Stimulated activated CD4-positive, alpha-beta T cell treated with anti-CD3 and anti-CD28 coated beads, Interleukin-1b, Interleukin-23, amount 100 ng/mL, for 48 hours (primary cell): ENCODE measurements at places on chromosomes 16 and 17.

- no peak for DNase-seq
These were observed 40.7 kb downstream of the TBX4 start for GRCh38 chr17:61492759-61493526.

DNA sequence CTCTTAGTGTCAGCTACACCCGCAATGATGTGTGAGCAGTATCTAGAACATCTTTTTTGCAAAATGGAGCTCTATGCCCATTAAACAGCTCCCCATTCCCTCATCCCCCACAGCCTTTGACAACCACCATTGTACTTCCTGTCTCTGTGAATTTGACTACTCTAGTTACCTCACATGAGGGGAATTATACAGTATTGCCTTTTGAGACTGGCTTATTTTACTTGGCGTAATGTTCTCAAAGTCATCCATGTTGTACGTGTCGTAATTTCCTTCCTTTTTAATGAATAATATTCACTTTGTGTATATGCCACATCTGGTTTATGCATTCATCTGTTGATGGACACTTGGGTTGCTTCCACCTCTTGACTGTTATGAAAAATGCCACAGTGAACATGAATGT lies 23.2 kb upstream of the CCL22 start:
- no peak for DNase-seq

GRCh38 chr16:20137909-20138308 lies 64.2 kb upstream of the GPR139 start:
- DNase-seq: no peak

GRCh38 chr17:4717791-4718190 lies 7.4 kb downstream of the ARRB2 start:
- DNase-seq: no peak

- DNase-seq: peak; percentile 79
These were observed 75.9 kb upstream of the TNRC6C start for GRCh38 chr17:77882481-77883212.

DNA sequence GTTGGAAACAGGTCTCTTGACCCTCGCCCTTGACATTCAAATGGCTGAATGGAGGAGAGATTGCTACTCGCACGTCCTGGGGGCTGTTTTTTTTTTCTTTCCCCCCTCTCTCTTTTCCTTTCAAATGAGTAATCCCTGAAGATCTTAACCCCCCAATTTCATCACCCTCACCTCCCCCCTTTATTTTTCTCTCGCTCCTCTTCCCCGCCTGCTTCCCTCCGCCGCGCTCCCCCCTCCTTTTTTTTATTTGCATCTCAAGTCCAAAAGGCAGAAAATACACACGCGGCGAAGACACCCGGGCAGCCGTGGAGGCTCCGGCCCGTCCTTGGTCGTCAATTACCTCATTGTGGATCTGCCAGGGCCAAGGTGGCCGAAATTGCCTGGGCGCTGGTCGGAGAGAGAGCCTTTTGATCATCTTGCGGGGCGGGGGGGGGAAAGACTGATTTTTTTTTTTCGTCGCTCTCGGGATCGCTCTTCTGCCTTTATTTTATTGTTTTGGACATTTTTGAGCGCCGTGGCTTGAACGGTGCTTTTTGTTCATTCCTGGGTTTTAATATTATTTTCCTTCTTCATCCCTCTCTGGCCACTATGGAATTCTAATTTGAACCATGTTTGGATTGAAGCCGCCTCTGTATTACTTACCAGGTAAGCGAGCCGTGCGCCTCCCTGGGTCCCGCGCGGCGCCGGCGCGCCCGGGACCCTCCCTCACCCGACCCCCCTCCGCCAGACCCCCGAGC lies 57.2 kb upstream of the GSE1 start:
- DNase-seq: peak; percentile 13

DNA sequence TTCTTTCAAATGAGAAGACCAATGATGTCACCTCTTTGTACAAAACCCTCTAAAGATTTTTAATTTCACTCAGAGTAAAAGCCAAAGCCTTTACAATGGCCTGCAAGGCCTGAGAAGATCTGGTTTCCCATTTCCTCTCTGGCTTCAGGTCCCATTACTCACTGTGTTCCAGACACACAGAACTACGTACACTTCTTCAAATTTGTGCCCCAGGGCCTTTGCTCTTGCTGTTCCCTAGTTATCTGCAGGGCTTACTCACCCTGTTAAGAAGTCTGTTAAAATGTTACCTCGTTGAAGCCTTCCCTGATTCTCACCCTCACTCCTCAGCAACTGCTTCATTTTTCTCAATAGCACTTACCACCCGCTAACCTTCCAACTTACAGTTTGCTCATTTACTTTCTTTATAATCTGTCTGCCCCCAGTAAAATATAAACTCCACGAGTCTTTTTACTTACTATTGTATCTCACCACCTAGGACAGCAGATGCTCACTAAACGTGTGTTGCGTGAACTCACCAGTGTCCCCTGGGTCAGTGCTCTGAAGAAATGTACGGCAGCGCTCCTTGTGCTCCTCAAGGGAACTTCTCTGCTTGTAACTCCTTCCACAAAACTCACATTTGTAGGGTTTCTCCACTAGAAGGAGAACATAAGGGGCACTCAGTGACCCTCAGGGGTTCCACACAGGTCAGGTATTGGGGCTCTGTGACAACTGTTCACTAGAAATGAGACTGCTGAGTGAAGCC lies 50.2 kb downstream of the GRB7 start:
- no peak for DNase-seq

- DNase-seq: no peak
These were observed 559.0 kb upstream of the PSMD7 start for GRCh38 chr16:73737637-73738036.

DNA sequence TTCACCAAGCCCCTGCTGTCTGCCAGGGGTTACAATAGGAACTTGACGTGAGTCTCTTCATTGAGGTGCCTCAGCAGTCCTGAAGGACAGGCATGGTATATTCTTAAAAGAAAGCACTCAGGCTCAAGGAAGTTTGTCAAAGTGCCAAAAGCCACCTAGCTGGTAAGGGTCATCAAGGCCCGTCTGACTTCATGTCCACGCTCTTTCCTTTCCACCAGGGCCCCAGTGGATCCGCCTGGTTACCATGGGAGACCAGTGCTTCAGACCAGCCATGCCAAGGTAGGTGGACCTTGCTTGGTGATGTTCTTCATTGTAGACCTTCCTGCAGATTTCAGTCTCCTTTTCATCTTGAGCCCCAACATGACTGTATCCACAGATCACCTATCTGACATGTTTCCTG lies 27.6 kb upstream of the CCL1 start:
- DNase-seq: no peak

GRCh38 chr17:74404218-74404617 lies 27.7 kb upstream of the GPRC5C start:
- DNase-seq: no peak

DNA sequence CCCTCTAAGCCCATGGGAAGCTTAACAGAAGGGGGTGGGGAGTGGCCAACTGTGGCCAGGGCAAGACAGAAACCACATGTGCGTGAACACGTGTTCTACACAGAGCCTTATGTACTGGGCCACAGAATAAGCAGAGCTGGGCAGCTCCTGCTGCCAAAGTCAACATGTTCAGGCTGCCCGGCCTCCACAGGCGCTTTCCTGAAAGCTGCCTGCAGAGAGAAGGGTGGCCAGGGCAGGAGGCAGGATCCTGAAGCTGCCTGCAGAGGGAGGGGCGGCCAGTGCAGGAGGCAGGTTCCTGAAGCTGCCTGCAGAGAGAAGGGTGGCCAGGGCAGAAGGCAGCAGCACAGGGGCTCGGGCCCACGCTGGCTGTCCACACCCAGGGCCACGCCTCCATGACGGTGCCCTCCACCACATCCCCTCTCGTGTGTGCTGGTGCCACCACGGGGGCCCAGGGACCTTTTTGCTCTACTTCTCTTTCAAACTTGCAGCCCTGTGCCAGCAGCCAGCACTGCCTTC lies 79.5 kb downstream of the ANKRD11 start:
- no peak for DNase-seq

- no peak for DNase-seq
These were observed 21.0 kb upstream of the TNS4 start for GRCh38 chr17:40522250-40522960.

DNA sequence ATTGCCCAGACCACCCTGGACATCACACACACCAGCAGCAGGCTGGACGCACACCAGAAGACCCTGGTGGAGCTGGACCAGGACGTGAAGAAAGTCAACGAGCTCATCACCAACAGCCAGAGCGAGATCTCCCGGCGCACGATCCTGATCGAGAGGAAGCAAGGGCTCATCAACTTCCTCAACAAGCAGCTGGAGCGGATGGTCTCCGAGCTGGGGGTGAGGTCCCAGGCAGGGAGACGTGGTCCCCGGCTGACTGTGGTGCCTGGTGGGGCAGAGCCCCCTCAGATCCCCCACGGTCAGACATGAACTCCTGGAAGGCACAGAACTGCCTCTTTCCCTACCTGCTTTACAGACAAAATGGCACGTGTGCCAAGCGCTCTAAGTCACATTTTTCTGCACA lies 16.6 kb upstream of the GAA start:
- DNase-seq: no peak

DNA sequence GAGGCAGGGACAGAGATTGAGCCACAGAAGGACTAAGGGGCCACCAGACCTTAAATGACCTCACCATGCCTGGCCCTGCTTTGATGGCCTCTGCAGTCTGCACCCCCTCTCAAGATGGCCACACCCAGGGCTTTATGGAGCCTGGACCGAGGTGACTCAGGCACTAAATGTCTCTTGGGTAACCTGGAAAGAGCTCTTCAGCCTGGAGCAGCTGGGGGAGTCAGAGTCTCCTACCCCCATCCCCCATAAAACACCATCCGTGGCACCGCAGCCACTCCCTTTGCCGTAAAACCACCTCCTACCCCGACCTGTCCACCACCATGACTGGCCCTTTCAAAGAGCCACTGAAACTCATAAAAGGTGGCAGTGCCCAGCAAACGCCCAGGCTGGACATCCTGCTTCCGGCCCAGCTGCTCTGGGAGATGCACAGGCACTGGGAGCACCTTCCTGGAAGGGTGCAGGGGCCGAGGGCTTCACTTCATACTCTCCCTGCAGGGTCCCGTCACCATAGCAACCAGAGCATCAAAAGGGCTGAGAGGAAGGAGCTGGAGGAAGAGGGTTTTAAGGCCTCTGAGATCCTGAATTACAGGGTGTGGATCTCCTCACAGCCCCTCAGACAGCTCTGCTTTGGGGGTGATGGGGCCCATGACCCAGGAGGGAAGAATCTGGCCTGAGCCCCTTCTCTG lies 22.3 kb downstream of the FOXN1 start:
- no peak for DNase-seq
